ENCODE measurements at places on chromosomes 5 and 9. TPM values are rescaled to one million over a fixed set of nuclear protein-coding genes. Genes with fewer than 3 reads are reported as not detected.

Gene SPINK6
- total RNA-seq, result not detected

Gene FOXD4L5
- 0.08 TPM for total RNA-seq

Gene AK3
- 197 TPM for total RNA-seq

Gene CACFD1
- total RNA-seq, result 11.5 TPM

Gene IL13
- not detected for total RNA-seq

Gene ADRB2
- total RNA-seq, result 5.1 TPM

Gene NIM1K
- 0.25 TPM for total RNA-seq

Measured in left ventricle myocardium inferior (tissue), 1 donor.